ENCODE measurements at places on chromosomes 6 and 20. TPM values are rescaled to one million over a fixed set of nuclear protein-coding genes. Genes with fewer than 3 reads are reported as not detected.

The BPIFB4 gene
- total RNA-seq = not detected

The DEF6 gene
- 13.7 TPM for total RNA-seq

The ZNF76 gene
- total RNA-seq = 36.2 TPM

The GJA10 gene
- not detected for total RNA-seq

The PRICKLE4 gene
- total RNA-seq = 6.1 TPM

The MAP3K7 gene
- total RNA-seq = 21.0 TPM

The WFDC5 gene
- total RNA-seq = not detected

The HLA-DOB gene
- 0.87 TPM for total RNA-seq

The MUC22 gene
- not detected for total RNA-seq

The ARMC12 gene
- total RNA-seq = 0.55 TPM

The TEAD3 gene
- 28.3 TPM for total RNA-seq

GRCh38 chr6:140867336-140867735 is 1265.4 kb upstream of the GJE1 start:
- DNase-seq = no peak

GRCh38 chr6:103858003-103858402 is 1001.7 kb downstream of the HACE1 start:
- DNase-seq = no peak

DNA sequence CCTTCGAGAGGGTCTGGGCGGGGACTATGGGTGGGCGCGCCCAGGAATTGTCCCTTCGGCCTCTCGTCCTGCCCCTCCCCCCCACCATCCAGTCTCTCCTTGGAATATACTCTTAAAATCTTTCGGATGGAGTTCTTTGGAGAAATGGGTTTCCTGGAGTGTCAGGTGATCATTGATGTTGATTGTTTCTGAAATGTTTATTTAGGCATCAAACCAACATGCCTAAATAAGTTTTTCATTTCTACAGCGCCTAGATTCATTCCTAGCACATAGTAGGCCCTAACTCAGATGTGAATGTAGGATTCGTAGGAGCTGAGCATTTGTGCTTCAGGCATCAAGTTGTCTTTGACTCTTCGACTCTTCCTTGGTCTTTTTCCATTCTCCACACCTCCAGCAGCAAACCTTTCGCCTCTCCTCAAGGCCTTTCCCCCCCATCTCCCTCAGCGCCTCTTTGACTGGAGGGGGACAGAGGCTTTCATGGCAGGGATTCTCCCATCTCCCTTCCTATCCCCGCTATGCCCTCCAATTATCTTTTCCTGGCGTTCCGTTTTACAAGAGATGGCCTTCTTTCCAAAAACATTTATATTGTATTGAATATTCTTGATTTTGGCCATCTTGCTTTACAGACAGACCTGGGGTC is 610 bp downstream of the CASP8AP2 start:
- DNase-seq = no peak

GRCh38 chr6:21998582-21998981 is 298.3 kb downstream of the PRL start:
- no peak for DNase-seq

GRCh38 chr20:52090035-52090434 is 101.5 kb downstream of the ZFP64 start:
- no peak for DNase-seq

GRCh38 chr6:140079328-140079727 is 704.9 kb upstream of the CITED2 start:
- no peak for DNase-seq

DNA sequence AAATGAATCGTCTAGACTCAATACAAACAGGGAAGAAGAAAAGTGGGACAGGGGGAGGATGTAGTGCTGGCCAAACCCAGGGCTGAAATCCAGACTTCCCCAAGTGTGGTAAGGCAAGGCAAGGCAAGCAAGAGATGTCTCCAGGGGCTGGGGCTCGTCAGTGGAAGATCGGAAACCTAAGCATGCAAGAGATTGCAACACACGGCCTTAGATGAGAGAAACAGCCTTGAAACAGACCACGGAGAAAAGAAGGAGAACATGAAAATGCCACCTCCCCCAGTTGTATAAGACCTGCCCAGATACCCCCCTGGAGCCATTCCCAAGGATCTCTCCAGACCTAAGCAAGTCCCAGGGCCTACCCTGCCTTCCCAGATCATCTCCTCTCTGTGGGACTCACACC is 20.0 kb downstream of the VEGFA start:
- no peak for DNase-seq

DNA sequence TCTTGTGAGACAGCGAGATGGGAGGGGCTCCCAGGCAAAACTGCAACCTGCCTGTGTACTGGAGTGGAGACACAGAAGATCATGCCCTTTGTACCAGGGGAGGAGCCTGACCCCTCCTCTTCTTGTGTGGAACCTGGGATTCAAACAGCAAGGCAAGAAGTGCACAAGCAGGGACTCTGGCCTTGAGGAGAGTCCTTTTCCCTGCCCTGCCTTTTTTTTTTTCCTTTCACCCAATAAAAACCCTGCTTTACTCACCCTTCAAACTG is 251.8 kb upstream of the OPRM1 start:
- DNase-seq = peak; percentile 76

GRCh38 chr20:32521780-32522525 is 63.2 kb downstream of the NOL4L start:
- DNase-seq = peak; percentile 80

GRCh38 chr6:74000666-74001490 is 304.9 kb downstream of the CD109 start:
- no peak for DNase-seq

DNA sequence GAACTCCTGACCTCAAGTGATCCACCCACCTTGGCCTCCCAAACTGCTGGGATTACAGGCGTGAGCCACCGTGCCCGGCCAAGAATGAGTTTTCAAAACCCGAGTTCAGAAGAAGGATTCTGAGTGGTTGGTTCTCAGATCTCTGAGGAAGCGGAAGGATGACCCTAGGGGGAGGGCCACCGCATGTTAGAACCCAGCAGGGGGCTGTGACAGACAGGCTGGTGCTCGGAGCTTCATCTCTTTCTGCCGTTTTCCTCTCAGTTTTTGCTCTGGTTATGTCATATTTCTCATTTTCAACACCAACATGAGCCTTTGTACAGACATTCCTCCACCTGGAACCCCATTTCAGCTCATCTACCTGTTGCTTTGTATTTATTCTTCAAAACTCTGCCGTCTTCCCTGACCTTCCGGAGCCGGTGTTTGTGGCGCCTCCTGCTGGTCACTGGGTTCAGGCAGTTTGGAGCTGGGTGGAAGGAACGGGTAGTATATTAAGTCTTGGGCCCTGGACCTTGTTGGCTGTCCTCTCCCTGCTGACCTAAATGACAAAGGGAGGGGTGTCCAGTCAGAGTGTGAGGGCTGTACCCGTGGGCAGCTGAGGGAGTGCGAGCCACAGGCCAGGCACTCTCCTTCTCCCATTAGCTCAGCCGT is at the start of gene DEFB123:
TSS of gene DEFB123 (plus strand) at position 621 of the 648 bp plus-strand sequence. CDS start 67 bp downstream, outside the sequence.
- no peak for DNase-seq

DNA sequence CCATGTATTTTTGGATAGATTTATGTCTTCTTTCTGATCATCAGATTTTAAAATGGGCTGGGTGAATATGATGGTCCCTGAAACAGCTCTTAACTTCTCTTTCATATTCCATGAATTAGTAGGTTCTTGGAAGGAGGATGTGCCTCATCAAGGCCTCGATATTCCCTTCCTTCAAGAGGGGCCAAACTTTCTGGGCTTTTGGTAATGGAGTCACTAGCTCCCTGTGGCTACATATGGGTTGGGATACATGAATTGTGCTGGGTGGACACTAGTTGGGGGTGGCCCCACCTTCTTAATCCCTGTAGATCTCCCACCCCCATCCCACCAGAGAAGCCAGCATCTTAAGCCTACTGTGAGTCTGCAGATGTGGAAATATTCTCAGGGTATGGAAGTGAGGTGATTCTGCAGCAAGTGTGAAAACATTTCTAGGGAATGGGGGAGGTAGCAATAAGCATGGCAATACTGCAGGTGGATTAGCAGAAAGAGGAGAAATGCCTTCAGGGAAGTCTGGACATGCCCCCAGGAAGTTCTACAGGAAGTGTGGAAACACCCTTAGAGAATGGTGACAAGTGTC is 2.2 kb downstream of the TP53INP2 start:
- DNase-seq = no peak

- DNase-seq = no peak
These were observed 33.3 kb downstream of the JPH2 start for GRCh38 chr20:44153636-44154043.

DNA sequence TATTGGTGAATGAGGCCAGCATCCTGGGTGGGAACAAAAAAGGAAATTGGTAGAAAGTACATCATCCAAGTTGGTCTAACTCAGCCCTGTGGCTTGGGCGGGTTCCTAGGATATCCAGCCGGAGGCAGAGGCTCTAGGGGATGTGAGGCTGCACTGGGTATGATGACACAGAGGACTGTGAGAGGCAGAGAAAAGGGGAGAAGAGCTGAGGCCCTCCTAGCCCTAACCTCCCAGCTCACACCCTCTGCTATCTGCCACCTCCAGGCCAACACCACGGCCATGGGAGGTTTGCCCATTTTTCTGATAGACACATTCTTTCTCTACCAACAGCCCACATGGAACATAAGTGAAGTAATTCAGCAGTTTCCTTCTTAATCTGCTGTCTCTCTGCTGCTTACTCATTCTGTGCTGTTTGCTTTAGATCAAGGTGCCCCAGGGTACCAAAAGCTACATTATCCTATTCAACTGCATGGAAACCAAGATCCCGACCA is 284.4 kb downstream of the ESR1 start:
- no peak for DNase-seq

- DNase-seq = no peak
These were observed 130.9 kb downstream of the PRKN start for GRCh38 chr6:162596676-162597075.

DNA sequence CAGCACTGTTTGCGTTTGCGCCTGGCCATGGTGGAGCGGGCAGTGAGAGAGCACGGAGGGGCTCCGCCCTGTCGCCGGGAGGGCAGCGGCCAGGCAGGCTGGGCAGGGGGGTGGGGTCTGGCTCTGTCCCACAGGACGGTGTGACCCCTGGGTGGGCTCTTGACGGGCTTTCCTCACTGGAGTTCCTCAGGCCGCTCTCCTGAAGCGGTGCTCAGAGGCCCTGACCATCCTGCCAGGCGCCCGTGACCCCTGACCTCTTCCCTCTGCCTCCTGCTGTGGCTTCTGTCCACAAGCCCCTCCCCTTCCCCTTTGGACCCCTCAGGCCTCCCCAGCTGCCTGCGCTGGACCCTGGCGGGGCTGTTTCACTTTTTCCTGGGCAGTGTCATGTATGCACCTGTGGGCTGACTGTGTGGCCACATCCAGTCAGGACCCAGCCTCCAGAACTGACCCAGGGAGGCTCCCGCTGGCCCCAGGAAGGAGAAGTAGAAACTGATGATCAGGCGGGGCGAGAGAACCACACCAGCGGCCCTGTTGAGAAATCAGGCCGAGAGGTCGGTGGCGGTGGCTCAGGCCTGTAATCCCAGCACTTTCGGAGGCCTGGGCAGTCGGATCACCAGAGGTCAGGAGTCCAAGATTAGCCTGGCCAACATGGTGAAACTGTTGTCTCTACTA is 1.2 kb downstream of the OGFR start:
- peak; percentile 39 for DNase-seq

DNA sequence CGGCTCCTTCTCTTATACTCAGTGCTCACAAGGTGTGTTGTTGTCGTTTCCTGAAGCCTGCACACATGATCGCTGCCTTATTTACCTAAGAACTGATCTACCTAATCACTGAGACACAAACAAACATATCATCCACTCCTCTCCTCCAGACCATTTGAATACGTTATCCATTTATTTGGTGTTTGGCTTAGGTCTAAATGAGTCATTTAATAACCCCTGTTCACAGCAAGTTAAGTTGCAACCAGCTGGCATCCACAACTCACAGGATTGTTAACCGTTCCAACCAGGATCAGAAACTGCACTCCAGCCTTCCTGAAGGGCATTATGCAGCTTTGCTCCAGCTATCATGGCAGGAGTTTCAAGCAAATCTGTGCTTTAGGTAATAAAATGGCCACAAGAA is 511.1 kb upstream of the MAP3K7 start:
- no peak for DNase-seq

GRCh38 chr20:37457921-37458320 is 63.1 kb upstream of the NNAT start:
- no peak for DNase-seq

DNA sequence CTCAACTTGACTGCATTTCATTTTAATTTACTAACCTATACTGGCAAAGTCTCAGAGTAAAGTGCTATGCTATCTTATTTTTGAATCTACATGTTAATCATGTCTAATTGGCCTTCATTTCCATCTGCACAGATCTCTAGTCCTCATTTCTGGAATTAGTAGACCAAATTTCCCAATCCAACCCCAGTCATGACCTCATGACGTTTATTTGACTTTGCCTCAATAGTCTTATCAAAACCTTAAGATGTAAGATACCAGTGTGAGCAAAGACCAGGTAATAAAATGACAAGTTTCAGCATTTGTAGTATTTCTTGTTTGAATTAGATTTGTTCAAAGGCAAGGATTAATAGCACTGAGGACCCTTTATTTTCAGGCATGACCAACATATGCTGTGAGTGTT is 43.3 kb upstream of the MYB start:
- no peak for DNase-seq

DNA sequence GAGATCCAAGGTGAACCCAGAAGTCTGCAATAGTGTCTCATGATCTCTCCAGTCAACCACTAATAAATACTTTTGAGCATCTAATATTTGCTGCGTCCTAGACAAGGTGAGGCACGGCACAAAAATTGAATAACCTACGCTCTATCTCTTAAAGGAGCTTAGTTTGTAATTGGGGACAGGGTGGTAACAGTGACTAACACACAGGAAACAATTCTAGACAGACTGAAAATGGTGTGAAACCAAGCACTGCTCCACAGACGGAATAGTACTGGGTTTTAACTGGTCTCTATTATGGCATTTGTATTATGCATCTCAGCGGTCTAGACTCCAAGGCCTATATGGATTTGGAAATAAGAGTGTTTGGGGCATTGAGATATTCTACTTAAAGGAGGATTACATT is 120.1 kb downstream of the CLIC5 start:
- DNase-seq = no peak

DNA sequence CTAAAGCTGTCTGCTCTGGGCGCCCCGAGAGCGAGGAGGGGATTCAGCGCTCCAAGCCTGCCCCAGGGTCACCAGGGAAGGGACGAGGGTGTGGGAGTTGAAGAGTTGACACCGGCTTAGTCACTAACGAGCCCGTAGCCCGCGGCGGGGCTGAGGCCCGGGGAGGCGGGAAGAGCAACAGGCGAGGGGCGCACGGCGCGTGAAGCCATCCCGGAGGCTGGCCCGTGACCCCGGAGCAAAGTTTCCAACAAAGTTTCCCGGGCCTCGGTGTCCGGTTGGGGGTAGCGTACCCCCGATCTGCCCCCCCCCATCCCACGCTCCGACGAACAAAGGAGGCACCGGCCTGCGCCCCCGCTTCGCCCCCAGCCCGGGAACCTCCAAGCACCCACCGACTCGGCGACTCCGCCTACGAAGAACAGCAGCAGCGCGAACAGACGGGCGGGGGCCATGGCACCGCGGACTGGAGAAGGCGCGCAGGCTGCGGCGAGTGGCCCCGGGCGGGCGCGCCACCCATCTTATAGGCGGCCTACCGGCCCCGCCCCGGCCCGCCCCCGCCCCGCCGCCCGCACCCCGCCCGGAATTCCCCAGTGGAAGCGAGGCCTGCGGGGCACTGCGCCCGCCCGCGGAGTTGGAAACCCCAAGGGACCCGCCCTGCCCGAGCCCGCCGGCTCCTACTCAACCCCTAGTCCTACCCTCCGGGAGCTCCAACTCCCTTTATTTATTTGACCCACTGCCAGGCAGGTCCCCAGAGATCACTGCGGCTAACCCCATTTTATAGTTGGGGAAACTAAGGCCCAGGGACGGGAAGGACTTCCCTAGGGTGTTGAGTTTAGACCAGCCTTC is at the start of gene SDC4:
TSS of gene SDC4 (minus strand) at position 489 of the 843 bp plus-strand sequence. CDS start at position 449, 40 bp downstream.
- peak; percentile 81 for DNase-seq

- DNase-seq = no peak
These were observed 34.6 kb upstream of the TAGAP start for GRCh38 chr6:159079367-159079766.

- DNase-seq = no peak
These were observed 65.0 kb upstream of the PCSK2 start for GRCh38 chr20:17161673-17162481.

Measured in mucosa of descending colon (tissue), 3 donors.